ENCODE measurements at places on chromosomes 13 and 19. TPM values are rescaled to one million over a fixed set of nuclear protein-coding genes. Genes with fewer than 3 reads are reported as not detected.

SIGLEC12 gene
- total RNA-seq, result not detected

NPAS1 gene
- 0.61 TPM for total RNA-seq

MYH14 gene
- not detected for total RNA-seq

CCDC159 gene
- 6.1 TPM for total RNA-seq

CEACAM8 gene
- total RNA-seq, result not detected

SBSN gene
- 0.65 TPM for total RNA-seq

OCEL1 gene
- total RNA-seq, result 2.9 TPM

KRTDAP gene
- total RNA-seq, result not detected

SMIM24 gene
- not detected for total RNA-seq

OLFM2 gene
- 152 TPM for total RNA-seq

TSSK6 gene
- 1.3 TPM for total RNA-seq

CGB3 gene
- not detected for total RNA-seq

CYP4F12 gene
- total RNA-seq, result not detected

COL4A1 gene
- 51.3 TPM for total RNA-seq

CCL25 gene
- total RNA-seq, result not detected

AMH gene
- total RNA-seq, result 2.1 TPM

PGLYRP1 gene
- not detected for total RNA-seq

GPC6 gene
- 9.1 TPM for total RNA-seq

KLK4 gene
- not detected for total RNA-seq

KLK13 gene
- total RNA-seq, result not detected

ZNF763 gene
- 0.85 TPM for total RNA-seq

ZNF814 gene
- 9.1 TPM for total RNA-seq

TNFAIP8L1 gene
- total RNA-seq, result 1.9 TPM

PRR36 gene
- total RNA-seq, result not detected

MYO16 gene
- total RNA-seq, result under 0.01 TPM

All from hair follicle dermal papilla cell (primary cell).